ENCODE measurements at places on chromosomes 11 and 22. TPM values are rescaled to one million over a fixed set of nuclear protein-coding genes. Genes with fewer than 3 reads are reported as not detected.

Gene TMEM45B
- 6.3 TPM for total RNA-seq

Gene GGT1
- total RNA-seq: 4.4 TPM

Gene IL18
- 18.2 TPM for total RNA-seq

Gene FOLR2
- 21.9 TPM for total RNA-seq

Gene OR5P2
- total RNA-seq: not detected
